ENCODE measurements at places on chromosomes 5 and 9. TPM values are rescaled to one million over a fixed set of nuclear protein-coding genes. Genes with fewer than 3 reads are reported as not detected.

DNA sequence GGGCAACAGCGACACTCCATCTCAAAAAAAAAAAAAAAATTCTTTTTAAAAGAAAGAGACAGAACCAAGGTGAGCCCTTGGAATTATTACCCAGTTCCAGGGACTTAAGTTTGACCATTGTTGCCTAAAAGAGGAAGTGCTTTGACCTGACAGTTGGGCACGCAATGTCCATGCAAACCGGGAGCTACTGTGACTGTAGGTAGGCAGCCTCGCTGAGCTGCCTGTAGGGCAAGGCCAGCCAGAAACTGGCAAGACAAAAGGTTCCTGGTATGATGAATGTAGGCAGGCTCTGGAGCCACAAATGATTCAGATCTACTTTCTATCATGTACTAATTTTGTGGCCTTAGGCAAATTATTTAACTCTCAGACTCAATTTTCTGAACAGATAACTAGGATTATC is 334.8 kb upstream of the ZNF462 start:
- H3K4me3 ChIP-seq, result no peak overlapping the region
- H3K4me1 ChIP-seq, result no peaks in the 10 kb centered on the region
- no peaks in the 10 kb centered on the region for H3K36me3 ChIP-seq
- no peak overlapping the region for H3K27ac ChIP-seq
- DNase-seq, result no peak

- H3K4me1 ChIP-seq, result no peaks in the 10 kb centered on the region
- H3K27ac ChIP-seq, result no peak overlapping the region
- DNase-seq, result no peak
Measured at GRCh38 chr9:134473141-134474054, 147.1 kb downstream of the RXRA start.

PRUNE2 gene
- 65.1 TPM for total RNA-seq

GRCh38 chr9:96554326-96554725 is 65.3 kb downstream of the CDC14B start:
- DNase-seq, result no peak
- H3K27me3 ChIP-seq, result no peaks in the 10 kb centered on the region
- no peak overlapping the region for H3K27ac ChIP-seq
- H3K4me3 ChIP-seq, result no peak overlapping the region

GRCh38 chr5:125597338-125597737 is 825.9 kb upstream of the GRAMD2B start:
- no peak for DNase-seq
- H3K27me3 ChIP-seq, result no peaks in the 10 kb centered on the region
- H3K4me1 ChIP-seq, result no peaks in the 10 kb centered on the region
- no peaks in the 10 kb centered on the region for H3K36me3 ChIP-seq
- H3K27ac ChIP-seq, result no peak overlapping the region

FAM153A gene
- total RNA-seq, result 13.4 TPM

DNA sequence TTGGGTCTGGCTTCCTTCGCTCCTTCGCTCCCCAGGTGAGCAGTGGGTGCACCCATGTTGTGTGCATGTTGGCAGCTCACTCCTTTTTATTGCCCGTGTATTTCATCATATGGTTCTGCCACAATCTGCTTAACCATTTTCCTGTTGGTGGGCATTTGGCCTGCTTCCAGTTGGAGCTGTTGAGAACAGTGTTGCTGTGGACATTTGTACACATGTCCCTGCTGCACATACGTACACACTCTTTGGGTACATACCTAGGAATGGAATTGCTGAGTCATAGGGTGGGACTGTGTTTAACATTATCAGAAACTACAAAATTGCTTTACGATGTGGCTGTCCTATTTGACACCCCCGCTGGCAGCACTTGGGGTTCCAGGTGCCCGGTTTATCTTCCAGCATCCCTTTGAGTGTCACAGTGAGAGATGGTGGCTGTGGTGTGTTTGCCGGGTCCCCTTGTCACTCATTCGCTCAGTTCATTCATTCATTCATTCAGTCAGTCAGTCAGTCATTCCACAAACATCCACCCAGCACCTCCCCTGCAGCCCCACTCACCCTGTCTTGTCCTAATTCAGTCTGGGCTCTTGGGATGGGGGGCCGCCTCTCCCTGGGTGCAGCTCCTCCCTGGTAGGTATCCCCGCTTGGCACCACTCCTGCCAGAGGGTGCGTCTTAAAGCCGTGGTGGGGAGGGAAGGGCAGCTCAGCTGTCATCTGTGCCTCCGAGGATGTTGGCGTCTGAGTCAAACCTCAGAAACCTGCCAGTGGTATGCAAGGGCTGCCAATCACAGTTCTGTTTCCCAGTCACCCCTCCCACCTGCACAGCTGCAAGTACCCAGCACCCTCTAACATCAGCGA is 7.9 kb upstream of the FIBCD1 start:
- no peaks in the 10 kb centered on the region for H3K36me3 ChIP-seq
- no peaks in the 10 kb centered on the region for H3K27me3 ChIP-seq
- H3K27ac ChIP-seq, result no peak overlapping the region
- DNase-seq, result no peak

IGFBPL1 gene
- total RNA-seq, result 0.22 TPM

All from kidney (tissue), 22 donors.